ENCODE measurements at places on chromosomes 13 and 19. TPM values are rescaled to one million over a fixed set of nuclear protein-coding genes. Genes with fewer than 3 reads are reported as not detected.

DNA sequence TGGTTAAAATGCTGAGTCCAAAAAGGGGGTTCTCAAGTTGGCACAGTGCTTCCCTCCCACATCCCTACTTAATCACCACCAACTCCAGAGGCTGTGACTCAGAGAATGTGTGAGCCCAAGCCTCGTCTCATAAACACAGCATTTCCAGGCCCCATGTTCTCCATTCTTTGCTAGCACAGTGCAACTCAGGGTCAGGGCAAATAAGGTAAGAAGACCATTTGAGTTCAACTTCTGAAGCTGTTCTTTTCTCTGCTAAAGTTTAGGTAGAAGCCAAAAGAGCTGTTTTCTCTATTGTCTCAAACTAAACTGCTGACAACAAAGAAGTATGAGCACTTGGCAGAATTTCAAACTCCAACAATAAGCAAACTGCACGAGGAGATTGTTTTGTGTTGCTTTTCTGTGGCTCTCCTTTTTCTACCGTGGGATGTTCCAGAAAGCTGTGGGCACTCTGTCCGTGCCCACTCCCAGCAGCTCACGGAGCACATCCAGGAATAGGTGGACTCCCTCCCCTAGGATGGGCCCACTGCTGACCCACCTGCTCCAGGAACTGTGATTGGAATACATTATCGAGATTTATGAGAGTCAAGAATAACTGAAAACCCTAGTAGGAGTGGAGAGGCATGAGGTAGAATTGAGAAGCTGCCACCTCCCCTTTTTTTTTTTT lies 494.3 kb downstream of the COG6 start:
- H3K27ac ChIP-seq, result no peak overlapping the region
- no peaks in the 10 kb centered on the region for H3K27me3 ChIP-seq
- DNase-seq, result no peak
- no peaks in the 10 kb centered on the region for H3K36me3 ChIP-seq

GRCh38 chr19:1047696-1048147 lies 7.8 kb downstream of the ABCA7 start:
- H3K27ac ChIP-seq, result no peak overlapping the region
- DNase-seq, result no peak
- H3K4me1 ChIP-seq, result no peaks in the 10 kb centered on the region
- no peaks in the 10 kb centered on the region for H3K27me3 ChIP-seq

DNA sequence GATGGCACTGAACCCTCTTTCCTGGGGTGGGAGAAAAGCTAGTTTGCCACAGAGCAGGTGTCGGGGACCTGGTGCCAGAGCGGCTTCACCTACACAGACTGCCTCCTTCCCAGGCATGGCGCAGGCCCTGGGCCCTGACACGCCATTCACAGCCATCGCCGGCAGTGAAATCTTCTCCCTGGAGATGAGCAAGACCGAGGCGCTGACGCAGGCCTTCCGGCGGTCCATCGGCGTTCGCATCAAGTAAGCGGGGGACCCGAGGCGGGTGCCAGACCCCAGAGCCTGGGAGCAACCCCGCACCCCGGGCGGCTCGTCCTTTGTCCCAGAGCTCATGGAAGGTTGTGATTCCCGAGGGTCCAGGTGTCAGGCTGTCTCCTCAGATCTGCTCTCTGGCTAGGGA lies 10.0 kb downstream of the LHB start:
- no peaks in the 10 kb centered on the region for H3K4me1 ChIP-seq
- DNase-seq, result no peak
- H3K4me3 ChIP-seq, result no peak overlapping the region
- no peak overlapping the region for H3K27ac ChIP-seq

DNA sequence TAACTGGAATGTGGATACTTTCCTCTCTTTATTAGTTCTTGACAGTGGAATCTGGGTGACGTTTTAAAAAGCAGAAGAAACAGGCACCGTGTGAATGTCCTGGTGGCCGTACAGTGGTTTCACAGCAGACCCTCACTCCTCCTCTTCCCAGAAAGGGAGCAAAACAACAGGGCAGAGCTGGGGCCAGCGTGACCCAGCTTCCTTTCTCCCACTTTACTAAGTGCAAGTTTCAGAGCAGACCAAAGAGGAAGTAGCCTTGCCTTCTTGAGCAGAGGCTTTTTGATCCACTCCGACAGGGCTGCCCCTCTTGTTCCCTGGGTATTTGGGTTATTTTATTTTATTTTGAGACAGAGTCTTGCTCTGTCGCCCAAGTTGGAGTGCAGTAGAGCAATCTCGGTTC lies 19.6 kb upstream of the C19orf33 start:
- no peak overlapping the region for H3K27ac ChIP-seq
- no peaks in the 10 kb centered on the region for H3K27me3 ChIP-seq
- DNase-seq, result no peak
- H3K36me3 ChIP-seq, result peaks cover 16% of the 10 kb centered on the region
- H3K4me1 ChIP-seq, result peaks cover 13% of the 10 kb centered on the region
- H3K4me3 ChIP-seq, result no peak overlapping the region

DNA sequence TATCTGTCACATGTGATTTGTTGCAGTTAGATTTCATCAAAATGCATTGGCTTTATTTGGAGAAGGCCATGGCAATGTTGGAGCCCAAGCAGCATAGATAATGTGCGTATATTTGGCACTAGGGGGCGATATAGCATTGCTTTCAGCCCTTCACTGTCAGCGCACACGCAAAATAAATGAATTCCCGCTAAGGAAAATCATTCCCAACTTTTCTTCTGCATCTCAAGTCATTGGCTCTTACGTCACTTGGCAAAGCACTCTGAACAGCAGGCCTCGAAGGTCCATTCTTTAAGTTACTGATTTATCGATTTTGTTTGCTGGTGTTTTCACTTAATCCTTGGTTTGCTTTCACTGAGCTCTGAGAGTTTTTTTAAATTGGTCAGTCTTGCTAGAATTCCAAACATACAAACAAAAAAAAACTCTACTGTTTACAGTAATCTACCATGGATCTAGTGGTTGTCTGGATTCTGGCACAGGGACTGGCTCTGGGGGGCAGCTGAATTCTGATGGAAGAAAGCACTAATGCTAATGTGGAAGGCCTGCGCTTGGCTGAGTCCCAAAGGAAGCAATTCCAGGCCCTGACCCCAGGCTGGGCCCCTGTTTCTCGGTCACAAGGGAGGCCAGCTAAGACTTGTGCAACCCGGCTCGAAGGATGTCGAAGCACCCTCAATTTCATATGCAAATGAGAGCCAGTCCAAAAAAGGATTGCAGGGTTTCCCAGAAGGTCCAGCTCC lies 97.7 kb upstream of the IPO5 start:
- peak; percentile 16 for DNase-seq
- no peak overlapping the region for H3K27ac ChIP-seq
- no peaks in the 10 kb centered on the region for H3K27me3 ChIP-seq

DNA sequence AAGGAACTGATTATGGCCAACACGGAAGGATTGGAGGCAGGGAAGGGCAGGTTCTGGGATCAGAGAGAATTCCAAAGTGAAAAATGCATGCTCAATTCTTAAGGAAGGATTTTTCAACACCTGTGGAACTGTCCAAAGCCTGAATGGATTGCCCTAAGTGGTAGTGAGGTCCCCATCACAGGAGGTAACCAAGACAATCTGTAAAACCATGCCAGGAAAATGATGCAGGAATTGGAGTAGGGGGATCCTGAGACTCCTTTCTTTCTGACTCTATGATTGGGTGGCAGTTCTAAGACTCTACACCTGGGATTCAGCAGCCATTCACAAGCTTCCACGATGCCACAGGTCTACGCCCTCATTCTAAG lies 56.5 kb upstream of the ZNRF4 start:
- no peaks in the 10 kb centered on the region for H3K4me1 ChIP-seq
- H3K4me3 ChIP-seq, result no peak overlapping the region
- no peak overlapping the region for H3K27ac ChIP-seq

- no peak overlapping the region for H3K4me3 ChIP-seq
- H3K27me3 ChIP-seq, result no peaks in the 10 kb centered on the region
- H3K36me3 ChIP-seq, result no peaks in the 10 kb centered on the region
- DNase-seq, result peak; percentile 4
- no peak overlapping the region for H3K27ac ChIP-seq
- no peaks in the 10 kb centered on the region for H3K4me1 ChIP-seq
Observed at GRCh38 chr19:53772943-53773342, 51.2 kb downstream of the NLRP12 start.

GRCh38 chr13:76759877-76760276 lies 126.3 kb downstream of the KCTD12 start:
- H3K4me1 ChIP-seq, result no peaks in the 10 kb centered on the region
- DNase-seq, result no peak
- H3K27ac ChIP-seq, result no peak overlapping the region
- H3K36me3 ChIP-seq, result no peaks in the 10 kb centered on the region
- H3K27me3 ChIP-seq, result no peaks in the 10 kb centered on the region

RAB3A gene
- total RNA-seq, result 2.0 TPM

DNA sequence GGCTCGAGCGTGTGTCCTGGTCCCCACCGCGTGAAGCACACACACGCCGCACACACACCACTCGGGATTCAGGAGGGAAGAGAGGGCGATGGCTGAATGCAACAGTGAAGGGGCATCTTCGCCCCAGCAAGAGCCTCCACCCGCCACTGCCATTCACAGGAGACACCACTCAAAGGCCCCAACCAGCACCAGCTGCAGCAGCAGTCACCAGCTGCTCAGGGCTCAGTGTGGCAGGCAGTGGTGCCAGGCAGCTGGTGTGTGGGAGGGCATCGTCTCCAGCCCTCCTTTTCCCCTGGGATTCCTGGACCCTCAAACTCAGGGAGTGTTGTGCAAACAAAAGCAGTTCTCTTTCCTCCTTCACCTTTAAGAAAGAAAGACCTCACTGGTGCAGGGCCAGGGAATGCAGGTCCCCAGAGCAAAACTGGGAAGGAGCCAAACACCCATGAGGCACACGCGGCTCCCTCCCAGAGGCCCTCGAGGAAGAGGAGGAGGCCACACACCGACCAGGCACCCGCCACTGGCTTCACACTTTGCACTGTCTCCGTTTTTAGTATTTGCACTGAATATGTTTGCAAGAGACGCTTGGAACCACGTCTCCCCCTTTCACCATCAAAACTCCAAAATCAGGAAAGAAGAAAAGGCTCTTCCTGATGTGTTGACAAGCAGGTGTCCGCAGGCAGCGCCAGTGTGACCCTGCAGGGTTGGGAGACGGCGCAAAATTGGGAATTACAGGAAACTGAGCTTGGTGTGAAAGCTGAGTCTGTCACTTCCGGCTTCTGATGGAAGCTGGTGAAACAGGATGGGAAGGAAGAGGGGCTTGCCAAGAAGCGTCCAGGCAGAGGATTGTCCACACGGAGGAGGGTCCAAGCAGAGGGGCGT lies 26.4 kb upstream of the F7 start:
- DNase-seq, result peak; percentile 45
- no peak overlapping the region for H3K27ac ChIP-seq
- H3K27me3 ChIP-seq, result no peaks in the 10 kb centered on the region
- no peaks in the 10 kb centered on the region for H3K4me1 ChIP-seq
- no peak overlapping the region for H3K4me3 ChIP-seq

GRCh38 chr13:112802802-112803195 lies 113.0 kb downstream of the ATP11A start:
- H3K36me3 ChIP-seq, result no peaks in the 10 kb centered on the region
- no peak overlapping the region for H3K4me3 ChIP-seq
- DNase-seq, result no peak
- H3K4me1 ChIP-seq, result no peaks in the 10 kb centered on the region
- H3K27me3 ChIP-seq, result no peaks in the 10 kb centered on the region
- H3K27ac ChIP-seq, result no peak overlapping the region

ZNF382 gene
- 1.8 TPM for total RNA-seq

DNA sequence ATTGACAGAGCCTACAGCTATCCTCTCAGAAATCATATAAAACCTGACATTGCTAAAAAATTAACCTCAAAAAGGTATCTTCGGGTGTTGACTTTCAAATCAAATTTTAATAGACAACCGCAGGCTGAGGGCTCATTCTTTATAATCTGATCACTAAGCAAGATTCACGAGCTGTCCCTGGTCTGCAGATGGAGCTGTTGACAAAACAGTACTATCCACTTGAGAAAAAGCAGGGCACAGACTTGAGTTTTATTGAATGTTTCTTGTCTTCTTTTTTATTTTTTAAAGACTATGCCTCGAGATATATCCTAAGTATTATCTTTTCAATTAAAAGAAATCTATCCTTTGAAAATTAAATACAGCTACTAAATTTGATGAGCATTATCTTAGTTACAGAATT lies 540.5 kb downstream of the PCDH9 start:
- no peak for DNase-seq
- no peak overlapping the region for H3K4me3 ChIP-seq
- no peaks in the 10 kb centered on the region for H3K4me1 ChIP-seq
- no peak overlapping the region for H3K27ac ChIP-seq

DNA sequence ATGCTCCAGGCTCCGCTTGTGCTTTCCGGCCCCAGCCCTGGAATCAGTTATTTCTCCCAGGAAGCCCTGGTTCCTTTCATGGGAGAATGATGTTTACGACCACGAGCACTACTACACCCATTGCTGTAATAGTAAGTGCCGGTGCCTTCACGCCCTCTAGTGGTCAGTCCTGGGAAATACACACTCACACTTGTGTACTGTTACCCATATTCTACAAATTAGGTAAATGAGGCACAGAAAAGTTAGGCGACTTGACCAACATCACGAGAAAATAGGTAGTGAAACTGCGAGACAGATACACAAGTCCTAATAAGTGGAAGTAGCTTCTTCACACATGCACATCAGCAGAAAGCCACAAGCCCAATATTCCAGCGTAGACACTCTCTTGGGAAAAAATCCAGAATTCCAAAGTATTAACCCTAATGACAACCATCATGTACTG lies 21.7 kb downstream of the CEACAM21 start:
- H3K27me3 ChIP-seq, result no peaks in the 10 kb centered on the region
- no peaks in the 10 kb centered on the region for H3K36me3 ChIP-seq
- H3K27ac ChIP-seq, result no peak overlapping the region
- H3K4me3 ChIP-seq, result no peak overlapping the region
- DNase-seq, result peak; percentile 43
